ENCODE measurements at places on chromosomes 4 and X.

DNA sequence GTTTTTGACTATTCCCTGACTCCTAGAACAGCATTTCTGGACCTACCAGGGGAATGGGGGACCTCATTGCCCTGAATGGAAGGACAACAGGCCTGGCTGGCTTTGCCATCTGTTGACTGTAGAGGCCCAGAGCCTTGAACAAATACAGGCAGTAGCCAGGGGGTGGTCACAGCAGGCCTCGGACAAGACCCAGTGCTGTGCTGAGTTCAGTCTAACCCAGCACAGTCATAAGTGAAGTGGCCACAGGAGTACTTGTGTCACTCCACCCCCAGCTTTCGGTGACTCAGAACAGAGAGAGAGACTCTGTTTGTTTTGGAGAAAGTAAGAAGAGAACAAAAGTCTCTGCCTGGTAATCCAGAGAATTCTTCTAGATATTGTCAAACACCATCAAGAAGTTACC lies 310.0 kb downstream of the PRR32 start:
- DNase-seq, result no peak

- DNase-seq, result no peak
These were observed 277.1 kb downstream of the KLHL13 start for GRCh38 chrX:117839544-117839943.

DNA sequence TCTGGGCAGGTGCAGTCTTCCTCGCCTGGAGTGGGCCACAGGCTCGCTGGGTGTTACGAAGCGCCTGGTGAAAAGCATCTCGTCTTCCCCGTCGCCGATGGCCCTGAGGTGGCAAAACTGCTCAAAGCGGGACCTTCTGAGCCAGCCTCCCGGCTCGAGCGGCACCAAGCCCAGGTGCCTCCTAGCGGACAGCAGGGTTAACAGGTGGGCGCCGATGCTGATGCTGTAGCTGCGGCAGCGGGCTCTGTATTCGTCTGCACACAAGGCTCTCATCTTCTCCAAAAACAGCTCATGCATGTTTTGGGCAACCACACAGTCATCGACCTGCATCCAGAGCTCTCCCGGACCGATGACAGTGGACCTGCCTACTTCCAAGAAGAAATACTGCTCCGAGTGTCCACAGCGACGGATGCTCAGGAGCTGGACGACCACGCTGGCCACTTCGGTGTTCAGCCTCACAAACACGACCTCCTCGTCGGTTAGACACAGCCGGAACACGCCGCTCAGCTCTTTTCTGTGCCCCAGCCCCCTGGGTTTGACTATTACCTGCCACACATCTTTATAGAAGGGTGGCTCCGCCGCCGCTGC lies 1.2 kb downstream of the IRS4 start:
- no peak for DNase-seq

- no peak for DNase-seq
These were observed 54.8 kb upstream of the MAGEB16 start for GRCh38 chrX:35743331-35743730.

DNA sequence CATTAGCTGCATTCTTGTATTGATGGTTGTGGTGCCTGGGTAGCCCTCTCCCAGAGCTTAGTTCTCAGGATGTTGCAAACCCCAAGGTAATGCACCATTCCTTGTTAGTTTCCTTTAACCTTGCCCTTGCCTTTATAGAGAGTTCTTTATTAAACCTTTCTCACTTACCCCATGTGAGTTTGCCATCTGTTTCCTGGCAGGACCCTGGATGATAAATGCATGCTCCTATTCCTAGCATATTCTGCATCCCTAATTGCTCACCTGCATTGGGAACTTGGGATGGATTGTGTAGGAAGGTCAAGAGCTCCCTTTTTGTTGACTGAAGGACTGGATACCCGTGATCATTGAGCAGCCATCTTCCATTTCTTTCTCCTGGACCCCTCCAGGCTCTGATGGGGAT lies 59.9 kb upstream of the AP1S2 start:
- DNase-seq, result no peak

DNA sequence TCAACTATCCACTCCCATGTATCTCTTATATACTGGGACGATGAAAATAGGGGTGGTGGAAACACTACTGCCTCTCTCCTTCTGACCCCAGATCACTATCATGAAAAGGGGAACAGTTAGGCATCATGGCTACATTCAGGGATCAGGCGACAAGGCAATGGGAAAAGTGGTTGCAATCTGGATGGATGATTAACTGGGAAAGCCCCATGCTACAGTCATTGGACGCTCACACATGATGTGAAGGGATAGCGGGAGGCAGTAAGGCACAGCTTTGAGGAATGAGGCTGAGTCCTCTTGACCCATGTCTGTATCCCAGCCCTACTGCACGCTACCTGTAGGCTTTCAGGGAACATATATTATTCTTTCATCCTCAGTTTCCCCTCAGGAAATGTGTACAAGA lies 10.2 kb downstream of the GASK1B start:
- DNase-seq, result peak; percentile 42

DNA sequence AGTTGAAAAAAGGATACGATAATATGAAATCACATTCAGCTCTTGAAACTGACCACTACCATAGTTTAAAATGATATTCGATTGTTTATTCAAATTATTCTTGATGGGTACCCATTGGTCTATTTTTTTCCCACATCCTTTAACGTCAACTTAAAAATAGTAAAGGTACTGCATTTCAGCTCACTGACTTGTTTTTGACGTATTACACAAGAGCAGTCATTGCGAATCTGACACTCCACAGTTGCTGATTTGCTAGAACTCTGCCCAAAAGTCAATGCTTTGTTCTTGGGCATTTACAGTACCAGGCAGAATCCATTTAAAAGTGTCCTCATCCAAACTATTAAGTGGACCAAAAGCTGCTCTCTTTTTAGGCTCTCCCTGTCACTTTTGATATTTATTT lies 1.2 kb upstream of the PDS5A start:
- no peak for DNase-seq

DNA sequence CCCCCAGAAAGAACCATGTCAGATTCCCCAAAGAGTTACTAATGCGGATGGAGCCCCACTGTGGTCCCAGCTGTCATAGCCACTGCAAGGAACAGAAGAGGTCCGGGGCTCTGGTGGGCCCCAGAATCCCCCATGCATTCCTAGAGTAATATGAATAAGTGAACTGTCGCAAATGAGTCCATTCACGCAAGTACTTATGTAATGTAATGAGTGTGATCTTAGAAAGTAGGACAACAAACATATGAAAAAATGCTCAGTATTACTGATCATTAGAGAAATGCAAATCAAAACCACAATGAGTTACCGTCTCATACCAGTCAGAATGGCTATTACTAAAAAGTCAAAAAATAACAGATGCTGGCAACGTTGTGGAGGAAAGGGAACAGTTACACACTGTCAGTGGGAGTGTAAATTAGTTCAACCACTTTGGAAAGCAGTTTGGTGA lies 141.5 kb upstream of the RBPJ start:
- DNase-seq, result no peak

DNA sequence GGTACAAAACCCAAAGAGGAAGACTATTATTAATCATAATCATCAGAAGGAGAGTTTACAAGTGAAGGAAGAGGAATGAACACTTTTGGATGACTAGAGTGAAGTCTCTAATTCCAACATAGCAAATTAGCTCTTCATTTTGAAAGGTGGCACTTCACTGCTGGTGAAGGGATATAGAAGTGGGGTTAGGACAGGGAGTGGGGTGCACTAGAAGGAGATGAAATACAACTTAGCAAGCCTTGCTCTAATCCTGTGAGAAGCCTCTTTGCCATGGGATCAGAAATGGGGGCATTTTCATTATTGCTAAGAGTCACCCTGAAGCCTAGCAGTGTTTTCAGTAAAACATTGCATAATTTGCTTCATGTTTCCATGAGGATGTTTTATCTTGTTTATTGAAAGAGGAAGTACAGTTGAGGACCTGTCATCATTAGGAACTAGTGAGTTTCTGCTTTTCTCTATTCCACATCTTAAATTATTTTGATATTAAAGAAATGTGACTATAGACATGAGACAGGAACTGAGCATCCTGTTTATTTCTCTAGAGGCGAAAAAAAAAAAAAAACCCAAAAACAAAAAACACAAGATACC lies 9.3 kb upstream of the GRPR start:
- no peak for DNase-seq

GRCh38 chr4:168558599-168558998 lies 61.7 kb downstream of the PALLD start:
- no peak for DNase-seq

DNA sequence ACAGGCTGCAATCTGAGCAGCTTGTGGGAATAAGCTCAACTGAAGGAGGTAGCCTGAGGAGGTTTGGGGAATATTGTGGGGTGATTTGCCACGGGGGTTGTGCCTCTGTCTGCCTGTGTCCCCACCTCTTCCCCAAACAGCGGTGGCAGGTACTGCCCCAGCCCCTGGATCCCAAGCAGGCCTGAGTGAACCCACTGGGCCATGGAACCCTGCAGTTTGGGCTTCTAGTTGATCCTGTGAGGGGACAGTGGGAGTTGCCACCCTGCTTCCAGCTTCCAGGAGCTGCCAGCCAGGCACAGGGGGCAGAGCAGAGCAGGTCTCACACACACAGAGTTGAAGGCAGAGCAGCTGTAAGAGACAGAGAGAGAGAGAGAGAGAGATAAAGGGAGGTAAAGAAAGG lies 97.4 kb downstream of the PJA1 start:
- DNase-seq, result no peak

DNA sequence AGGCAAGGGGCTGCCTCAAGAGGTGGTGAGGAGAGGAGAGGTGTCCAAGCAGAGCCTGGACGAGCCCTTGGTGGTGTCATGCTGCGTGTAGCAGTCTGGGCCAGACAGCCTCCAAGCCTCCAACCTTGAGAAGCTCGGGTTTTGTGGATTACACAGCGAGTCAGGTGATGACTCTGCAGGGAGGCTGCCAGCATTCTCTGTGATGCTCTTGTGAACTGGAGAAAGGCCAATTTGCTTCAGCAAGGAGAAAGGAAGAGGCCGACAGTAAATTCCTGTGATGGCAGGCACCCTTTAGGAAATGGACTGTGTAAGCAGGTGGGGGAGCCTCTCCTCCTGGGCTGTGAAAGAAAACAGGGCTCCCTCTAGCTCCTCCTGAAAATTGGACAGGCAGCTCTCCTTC lies 36.0 kb upstream of the CD99L2 start:
- DNase-seq, result peak; percentile 28

GRCh38 chrX:115547448-115547847 lies 13.5 kb upstream of the PLS3 start:
- no peak for DNase-seq

Measured in kidney epithelial cell (primary cell).